ENCODE measurements at places on chromosomes 11 and 22.

DNA sequence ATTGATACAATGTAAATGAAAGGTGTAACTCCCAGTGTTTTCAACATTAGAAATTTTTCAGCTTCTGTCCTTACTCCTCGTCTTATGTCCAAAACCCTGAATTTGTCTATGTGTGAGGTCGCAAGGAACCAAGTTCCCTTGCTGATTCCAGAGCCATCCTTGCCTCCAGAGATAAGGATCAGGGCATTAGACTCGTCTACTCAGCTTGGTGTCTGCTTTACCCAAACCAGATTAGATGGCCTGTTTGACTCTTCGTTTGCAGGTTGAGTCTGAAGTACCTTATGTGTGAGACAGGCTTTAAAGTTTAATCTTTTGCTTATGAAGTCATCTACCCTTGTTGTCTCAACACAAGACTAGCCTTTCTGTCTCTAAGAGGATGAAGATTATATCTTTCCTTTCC, 55.6 kb downstream of the SPECC1L start:
- DNase-seq, result no peak

DNA sequence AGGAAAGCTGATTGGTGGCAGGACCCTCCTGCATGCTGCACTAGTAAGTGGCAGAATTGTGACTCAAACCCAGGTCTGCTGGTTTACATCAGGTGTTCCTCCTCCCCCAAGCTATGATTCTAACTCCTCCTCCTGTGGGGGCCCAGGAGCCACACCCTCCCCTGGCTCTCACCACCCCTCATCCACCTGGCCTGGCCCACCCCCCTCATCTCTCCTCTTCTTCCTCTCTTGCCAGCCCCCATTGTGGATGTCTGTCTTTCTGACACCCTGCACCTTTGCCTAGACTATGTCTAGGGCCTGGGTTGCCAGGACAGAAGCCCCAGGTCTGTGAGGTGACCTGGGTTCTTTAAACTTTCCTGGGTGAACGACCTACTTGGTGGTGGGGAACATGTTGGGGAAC, 59.9 kb downstream of the GRIK4 start:
- no peak for DNase-seq

- DNase-seq, result no peak
These were observed 2.5 kb downstream of the CHST1 start for GRCh38 chr11:45662665-45663485.

GRCh38 chr11:63492441-63492840, 1.5 kb upstream of the PLAAT5 start:
- DNase-seq, result no peak

GRCh38 chr11:32003335-32003734, 87.5 kb upstream of the RCN1 start:
- DNase-seq, result no peak

GRCh38 chr11:113240790-113241635, 73.4 kb upstream of the TTC12 start:
- no peak for DNase-seq

- DNase-seq, result no peak
These were observed 115.8 kb upstream of the FGF3 start for GRCh38 chr11:69934861-69935494.

GRCh38 chr22:35330258-35330861, 30.7 kb downstream of the TOM1 start:
- no peak for DNase-seq

DNA sequence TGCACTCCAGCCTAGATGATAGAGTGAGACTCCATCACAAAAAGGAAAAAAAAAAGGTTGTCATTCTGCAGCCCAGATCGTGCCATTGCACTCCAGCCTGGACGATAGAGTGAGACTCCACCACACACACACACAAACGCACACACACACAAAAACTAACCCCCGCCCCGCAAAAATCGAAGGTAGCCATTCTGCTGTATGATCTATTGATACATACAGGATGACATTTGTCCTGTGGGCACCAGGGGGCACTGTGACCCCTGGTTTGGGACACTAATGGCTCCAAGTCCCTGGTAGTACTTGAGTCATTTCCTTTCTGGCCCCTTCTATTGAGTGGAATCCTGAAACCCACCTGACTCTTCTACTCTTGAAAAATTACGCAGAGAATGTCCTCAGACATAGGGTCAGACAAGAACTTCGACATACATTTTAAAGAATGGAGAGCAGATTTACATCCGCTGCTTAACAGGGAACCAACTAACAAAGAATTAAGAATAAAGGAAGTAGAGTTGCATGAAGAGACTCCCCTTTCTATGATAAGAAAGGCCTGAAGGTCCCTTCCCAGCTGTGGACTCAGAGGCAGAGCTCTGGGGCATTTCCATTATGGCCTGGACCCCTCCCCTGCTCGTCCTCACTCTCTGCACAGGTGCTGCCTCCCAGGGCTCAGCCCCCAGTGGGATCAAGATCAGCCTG, 35.0 kb upstream of the PRAME start:
- peak; percentile 5 for DNase-seq

GRCh38 chr11:111835665-111836064, 35.7 kb downstream of the ALG9 start:
- no peak for DNase-seq

DNA sequence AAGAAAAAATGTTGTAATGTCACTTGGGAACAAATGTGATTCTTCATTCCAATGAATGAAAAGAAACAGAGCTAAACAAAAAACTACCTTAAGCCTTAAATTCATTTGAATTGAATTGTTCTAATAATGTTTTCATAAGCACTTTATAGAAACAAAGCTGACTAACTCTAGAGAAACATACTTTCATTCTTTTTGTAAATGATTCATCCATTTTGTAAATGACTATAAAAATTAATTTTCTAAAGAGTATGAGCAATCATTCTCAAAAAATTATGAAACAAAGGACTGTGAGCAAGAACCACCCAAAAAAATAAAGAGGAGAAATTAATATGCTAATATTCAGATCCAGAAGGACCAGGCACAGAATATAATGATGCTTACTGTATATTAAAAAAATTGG, 986.5 kb upstream of the CHORDC1 start:
- no peak for DNase-seq

DNA sequence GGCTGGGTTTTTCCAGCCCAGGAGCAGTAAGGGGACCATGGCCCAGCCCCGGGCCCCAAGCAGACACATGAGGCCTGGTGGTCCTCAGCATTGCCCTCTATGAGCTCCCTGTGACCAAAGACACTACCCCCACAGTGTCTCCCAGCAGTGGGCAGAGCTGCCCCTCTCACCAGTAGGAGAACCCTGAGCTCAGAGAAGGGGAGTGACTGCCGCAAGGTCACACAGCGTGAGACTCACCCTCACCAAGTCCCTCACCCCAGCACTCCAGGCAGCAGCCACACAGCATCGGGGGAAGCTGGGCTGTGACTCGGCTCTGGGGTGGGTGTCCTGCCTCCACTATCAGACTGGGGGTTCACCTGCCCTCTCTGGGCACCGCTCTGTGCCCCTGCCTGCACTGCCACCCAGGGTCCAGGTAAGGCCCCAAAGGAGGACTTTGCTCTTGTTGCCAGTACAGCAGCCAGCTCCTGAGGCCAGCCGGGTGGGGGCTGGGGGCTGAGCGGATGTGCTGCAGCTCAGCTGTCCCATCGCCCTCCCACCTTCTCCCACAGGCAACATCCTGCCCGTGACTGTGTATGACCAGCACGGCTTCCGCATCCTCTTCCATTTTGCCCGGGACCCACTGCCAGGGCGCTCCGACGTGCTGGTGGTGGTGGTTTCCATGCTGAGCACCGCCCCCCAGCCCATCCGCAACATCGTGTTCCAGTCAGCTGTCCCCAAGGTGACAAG, 7.9 kb upstream of the SH3BP1 start:
- no peak for DNase-seq

DNA sequence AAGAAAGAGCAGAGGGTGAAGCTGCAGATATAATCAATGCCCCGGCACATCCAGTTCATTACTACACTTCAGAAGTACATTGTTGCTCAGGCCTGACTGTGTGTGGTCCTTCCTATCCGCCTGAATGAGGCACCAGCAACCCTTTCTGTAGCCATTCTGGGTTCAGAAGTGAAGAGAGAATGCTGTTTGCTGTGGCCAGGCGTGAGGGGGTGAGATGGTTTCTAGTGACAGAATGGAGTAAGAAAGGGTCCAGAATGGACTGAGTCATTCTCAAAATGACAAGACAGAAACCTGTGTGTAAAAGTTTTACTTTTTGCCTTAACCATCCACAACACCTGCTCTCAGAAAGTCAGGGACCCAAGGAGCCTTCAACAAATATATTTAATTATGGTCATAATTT, 334.8 kb downstream of the GUCY1A2 start:
- DNase-seq, result no peak

GRCh38 chr11:73163638-73164174, 21.6 kb upstream of the FCHSD2 start:
- DNase-seq, result no peak

- no peak for DNase-seq
These were observed 65.8 kb upstream of the MS4A8 start for GRCh38 chr11:60633645-60634044.

DNA sequence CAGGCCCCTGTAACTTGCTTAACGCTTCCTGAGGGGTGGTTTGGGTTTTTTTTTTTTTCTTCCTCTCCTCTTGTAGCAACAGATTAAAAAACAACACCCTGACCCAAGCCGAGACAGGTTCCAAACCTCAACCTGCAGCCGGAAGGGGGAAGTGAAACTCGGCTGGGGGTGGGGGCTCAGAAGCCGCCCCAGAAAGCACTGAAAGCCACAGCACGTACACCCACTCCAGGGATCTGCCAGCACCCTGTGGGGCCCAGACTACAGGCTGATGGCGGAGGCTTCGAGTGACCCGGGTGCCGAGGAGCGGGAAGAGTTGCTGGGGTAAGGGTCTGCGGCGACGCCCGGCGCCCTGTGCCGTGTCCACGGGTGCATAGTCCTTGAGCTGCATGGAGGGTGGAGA, at the start of gene LSP1:
LSP1 (plus strand) TSS at position 208 of the 400 bp plus-strand sequence; CDS start at position 269, 61 bp downstream.
- peak; percentile 69 for DNase-seq

DNA sequence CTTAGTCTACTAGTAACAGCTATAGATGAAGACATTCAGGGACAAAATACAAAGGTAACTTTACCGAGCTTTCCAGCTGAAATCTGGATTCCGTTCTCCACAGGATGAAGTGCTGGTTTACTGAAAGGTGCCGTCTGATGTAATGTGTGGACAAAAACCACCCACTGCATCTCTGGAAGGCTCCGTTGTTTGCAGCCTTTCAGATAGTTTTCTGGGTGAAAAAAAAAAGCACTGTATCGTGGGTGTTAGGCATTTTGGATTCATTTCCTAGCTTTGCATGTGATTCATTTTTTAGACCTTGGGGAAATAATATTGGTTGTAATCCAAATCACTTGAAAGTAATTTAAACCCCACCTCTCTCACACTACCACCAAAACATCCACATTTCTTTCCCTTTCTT, 10.4 kb downstream of the JAM3 start:
- no peak for DNase-seq

DNA sequence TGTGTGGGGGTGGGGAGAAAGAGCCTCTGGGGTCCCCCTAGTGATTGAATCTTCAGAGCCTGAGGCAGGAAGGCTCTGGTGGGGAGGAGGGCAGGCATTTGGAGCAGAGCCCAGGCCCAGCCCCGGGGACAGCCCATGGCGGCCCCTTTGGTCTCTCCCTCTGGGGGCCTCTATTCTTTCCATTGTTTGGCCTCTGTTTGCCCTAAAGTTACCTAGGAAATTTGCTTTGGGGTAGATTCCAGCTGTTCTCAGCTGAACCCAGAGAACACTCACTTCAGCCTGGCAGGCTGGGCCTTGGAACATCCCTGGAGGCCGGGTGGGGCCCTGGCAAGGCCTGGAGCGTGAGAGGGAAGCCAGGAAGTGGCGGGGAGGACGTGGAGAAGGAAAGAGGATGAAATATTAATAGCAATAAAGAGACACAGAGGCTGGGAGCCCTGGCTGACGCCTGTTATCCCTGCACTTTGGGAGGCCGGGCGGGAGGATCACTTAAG, 22.9 kb upstream of the A4GALT start:
- DNase-seq, result no peak

DNA sequence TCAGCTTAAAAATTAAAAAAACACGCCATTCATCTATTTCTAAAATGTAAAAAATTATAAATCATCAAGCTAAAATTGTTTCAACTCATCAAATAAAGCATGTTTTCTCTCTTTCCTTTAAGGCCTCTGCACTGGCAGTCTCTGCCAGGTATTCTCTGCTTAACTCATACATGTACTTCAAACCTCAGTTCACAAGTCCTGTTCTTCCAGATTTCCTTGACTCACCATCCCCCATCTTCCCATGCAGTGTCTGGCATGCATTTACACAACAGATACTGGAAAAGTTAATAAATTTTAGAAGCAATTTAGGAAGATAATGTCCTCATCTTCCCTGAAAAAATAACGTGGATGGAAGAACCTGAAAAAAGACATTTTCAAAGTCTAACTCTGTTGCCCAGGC, 32.5 kb downstream of the CSTF3 start:
- DNase-seq, result no peak

GRCh38 chr11:63922673-63923192, 5.8 kb upstream of the RCOR2 start:
- DNase-seq, result no peak
